ENCODE measurements at places on chromosomes 3 and 15. TPM values are rescaled to one million over a fixed set of nuclear protein-coding genes. Genes with fewer than 3 reads are reported as not detected.
A peak's percentile ranks its signal among the peaks of the same experiment; 100 is the strongest.

Gene UBXN7
- total RNA-seq: 75.8 TPM

Gene FOXL2NB
- total RNA-seq: not detected

- peak; percentile 51 for DNase-seq
Measured at GRCh38 chr3:113495035-113495434, 19.9 kb downstream of the SPICE1 start.

Gene SST
- not detected for total RNA-seq

Gene IQCH
- 1.2 TPM for total RNA-seq

GRCh38 chr3:12898290-12898964, 57.1 kb upstream of the RPL32 start:
- no peak for DNase-seq

DNA sequence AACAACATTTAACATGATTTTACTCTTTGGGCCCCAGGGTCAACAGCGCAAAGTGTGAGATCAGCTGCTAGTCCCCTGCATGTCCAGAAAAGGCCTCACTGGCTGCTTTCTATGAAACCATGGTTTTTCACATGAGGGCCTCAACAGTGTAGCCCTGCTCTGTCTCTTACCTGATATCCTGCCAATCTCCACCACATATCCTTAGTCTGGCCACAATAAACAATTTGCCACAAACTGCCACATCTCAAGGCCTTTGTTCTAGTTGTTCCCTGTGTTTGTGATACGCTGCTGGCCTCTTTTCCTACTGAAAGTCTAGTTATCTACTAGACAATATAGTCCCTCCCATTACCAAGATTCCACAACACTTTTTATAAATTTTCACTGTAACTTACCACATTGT, 17.7 kb downstream of the VPS39 start:
- DNase-seq: no peak

DNA sequence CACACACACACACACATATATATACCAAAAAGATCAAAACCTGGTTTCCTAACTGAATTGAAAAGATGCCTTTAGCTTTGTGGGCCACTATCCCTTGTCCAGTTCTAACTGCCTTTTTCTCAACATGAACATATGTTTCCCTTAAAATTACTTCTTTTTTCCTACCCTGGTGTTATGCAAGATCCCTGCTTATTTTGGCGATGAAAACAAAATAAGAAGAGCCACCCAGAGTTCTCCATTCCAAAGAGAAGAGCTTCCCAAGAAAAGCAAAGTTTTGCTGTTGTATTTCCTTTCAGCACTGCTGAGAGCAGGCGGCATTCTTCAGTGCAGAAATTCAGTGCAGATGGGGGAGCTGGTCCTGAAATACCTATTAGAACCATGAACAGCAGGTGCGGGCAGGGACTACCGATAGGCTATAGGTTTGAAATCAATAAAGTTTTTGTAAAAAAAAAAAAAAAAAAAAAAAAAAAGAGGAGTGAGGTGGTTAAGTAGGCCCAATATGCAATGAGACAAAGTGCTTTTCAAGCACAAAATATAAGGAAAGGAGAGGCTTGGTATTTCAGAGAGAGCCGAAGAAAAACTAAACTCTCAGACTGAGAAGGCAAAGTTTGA, 238.0 kb downstream of the FOXP1 start:
- no peak for DNase-seq

Gene CCR3
- total RNA-seq: 0.55 TPM

GRCh38 chr3:34237946-34238345, 439.5 kb downstream of the PDCD6IP start:
- DNase-seq: no peak

Gene DAZL
- not detected for total RNA-seq

Gene CCDC9B
- total RNA-seq: 0.80 TPM

GRCh38 chr3:170808041-170808440, 62.0 kb downstream of the RPL22L1 start:
- no peak for DNase-seq

- DNase-seq: no peak
Measured at GRCh38 chr3:43409506-43409905, 123.2 kb downstream of the SNRK start.

- DNase-seq: peak; percentile 1
Measured at GRCh38 chr3:171458864-171459136, 1.4 kb downstream of the TNIK start.

DNA sequence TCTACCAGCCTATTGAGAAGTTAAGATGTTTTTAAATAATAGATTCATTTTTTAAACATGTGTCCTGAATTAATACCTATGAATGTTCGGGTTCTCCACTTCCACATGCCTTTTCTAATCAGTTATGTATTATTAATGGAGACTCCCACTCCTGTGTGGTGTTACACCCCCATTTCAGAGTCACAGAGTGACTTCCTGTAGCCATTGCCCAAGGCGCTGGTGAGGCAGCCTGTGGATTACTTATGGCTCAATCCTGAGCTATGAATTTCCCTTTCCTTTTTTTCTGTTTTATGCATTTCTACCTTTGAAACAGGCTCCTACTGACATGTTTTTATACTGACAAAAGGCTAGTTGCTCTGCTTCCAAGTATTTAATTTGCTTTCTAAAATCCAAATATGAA, 162.3 kb downstream of the GABRG3 start:
- no peak for DNase-seq

GRCh38 chr3:42830437-42831320, 21.4 kb downstream of the ACKR2 start:
- DNase-seq: no peak

DNA sequence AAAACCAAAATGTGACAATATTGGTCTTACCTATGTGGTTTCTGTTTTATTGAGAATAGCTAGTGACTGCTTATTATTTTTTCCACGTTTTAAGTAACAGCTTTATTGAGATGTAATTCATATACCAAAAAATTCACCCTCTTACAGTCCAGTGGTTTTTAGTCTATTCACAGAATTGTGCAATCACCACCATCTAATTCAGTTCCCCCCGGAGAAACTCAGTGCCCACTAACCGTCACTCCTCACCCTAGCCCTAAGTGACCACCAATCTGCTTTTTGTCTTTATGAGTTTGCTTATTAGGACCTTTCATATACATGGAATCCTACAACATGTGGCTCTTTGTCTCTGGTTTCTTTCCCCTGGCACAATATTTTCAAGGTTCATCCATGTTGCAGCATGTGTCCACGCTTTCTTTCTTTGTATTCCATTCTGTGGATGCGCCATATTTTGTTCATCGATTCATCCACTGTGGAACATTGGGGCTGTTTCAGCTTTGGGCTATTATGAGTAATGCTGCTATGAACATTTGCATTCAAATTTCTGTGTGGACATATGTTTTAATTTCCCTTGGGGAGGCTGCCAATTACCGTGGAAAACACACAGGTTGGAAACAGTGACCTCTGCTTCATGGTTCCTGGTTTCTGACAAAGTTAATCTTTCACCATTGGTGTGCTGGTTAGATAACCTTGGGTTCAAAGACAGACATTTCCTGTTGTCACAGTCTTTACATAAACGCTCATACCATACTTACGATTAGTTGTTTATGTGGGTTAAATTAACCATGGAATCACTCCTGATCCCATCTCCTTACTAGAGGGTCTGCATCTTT, 3.2 kb upstream of the BCL2L10 start:
- no peak for DNase-seq

DNA sequence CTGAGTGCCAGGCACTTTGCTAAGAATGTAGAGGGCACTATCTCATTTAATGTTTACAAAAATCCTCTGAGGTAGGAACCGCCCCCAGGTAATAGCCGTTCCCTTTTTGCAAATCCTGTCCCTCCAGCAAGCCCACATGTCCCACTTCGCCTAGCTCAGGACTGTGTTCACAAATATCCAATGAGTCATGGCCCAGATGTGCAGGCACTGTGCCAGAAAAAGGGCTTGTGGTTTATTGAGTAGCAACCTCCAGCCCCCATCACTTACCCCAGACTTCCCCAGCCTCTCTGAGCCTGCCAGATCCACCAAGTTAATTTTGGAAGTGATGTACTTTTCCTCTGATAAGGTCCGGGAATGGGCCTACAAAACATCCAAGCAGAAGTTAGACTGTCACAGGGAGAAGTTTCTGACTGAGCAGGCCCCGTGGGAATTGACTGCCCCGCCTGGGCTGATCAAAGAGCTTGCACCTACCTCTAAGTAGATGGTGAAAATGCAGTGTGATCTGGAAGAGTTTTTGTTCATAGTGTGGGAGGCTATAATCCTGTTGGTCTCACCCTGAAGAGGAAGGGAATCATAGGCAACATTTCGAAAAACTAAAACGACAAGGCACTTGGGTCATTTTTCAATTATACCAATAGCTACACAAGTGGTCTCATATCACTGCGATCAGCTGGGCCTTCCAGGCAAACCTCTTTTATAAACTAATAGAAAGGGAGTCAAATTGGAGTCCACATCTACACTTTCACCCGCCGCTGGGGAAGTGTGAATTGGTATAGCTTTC, 15.7 kb downstream of the KIF9 start:
- DNase-seq: no peak

DNA sequence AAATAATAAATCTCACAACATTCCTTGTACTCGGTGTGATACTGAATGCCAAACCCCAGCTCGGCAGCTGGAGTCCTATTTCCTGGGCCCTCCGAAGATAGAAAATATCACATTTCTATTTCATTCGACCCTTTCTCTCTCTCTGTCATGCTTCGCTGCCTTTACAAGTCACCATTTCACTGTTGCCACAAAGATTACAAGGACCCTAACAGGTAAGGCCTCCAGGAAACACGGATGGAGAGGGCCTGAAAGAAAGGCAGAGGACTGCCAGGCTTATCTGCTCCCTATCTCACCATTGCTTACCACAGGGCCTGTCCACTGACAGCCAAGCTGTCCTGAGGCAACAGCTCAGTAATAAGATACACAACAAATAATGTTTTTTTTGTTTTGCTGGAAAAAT, 376.5 kb downstream of the MECOM start:
- no peak for DNase-seq

DNA sequence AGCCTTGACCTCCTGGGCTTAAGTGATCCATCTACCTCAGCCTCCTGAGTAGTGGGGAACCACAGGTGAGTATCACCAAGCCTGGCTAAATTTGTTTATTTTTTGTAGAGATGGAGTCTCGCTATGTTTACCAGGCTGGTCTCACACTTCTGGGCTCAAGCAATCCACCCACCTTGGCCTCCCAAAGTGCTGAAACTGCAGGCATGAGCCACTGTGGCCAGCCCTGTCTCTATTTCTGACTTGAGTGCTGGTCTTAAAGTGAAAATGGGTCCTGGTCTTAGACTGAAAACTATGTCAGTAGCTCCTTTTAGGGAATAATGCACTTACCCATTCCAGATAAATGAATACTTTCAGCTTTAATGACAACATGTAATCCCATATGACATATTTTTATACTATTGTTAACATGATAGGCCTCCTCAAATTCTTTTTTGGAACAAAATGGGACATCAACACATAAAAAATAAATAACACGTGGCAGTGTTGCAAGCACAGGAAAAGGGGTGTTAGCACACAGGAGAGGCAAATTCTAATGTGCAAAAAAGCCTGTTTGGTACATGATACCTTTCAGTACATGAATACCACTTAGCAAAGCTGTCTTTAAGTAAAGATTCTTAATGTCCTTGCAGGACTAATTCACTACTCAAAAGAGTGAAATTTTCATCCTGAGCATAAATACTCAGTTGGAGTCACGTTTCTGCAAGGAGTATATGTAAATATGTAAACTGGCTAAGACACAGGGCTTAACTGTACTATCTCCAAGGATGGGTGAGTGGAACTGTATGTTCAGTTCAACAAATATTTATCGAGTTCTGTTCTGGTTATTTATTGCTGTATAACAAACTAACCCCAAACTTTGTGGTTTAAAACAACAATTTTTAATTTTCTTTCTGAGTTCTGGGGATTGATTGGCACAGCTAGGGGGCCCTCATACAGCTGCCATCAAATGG, 194.7 kb downstream of the NR1D2 start:
- no peak for DNase-seq

Gene NISCH
- 155 TPM for total RNA-seq

DNA sequence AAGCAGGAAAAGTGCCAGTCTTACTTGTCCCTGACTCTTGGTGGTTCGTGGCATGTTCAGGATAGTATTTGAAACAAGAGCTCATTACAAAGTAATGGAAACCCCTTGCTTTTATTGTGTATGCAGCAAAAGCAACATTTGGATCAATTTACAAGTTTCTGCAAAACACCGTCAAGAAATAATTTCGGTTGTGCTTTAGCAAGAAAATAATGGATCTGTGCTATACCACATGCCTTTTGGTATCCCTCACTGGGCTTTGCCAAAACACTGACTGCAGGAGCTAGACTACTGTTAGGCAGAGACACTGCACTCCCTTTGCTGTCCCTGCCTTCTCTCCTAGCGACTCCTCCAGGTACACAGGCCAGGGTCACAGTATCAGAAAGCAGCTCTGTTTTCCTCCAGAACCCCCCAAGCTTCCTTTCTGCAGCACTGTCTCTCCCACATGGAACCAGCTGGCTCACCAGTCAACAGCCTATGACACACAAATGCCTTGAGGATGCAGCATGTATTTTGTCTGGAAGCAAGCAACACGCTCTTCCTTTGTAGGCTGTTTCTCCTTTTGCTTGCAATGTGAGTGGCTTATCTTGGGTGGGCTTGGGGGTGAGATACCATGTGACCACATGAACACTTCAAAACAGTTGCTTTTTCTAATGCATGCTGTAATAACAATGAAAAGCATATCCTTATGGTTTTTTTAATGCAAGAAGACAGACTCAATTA, 111.4 kb downstream of the PGPEP1L start:
- no peak for DNase-seq

Gene PRTG
- total RNA-seq: not detected

Gene HCN4
- not detected for total RNA-seq

GRCh38 chr3:27993051-27993450, 248.4 kb upstream of the CMC1 start:
- no peak for DNase-seq

- DNase-seq: no peak
Measured at GRCh38 chr15:52352086-52352485, 56.5 kb upstream of the MYO5C start.

- DNase-seq: no peak
Measured at GRCh38 chr3:122857019-122857418, 62.1 kb downstream of the SLC49A4 start.

DNA sequence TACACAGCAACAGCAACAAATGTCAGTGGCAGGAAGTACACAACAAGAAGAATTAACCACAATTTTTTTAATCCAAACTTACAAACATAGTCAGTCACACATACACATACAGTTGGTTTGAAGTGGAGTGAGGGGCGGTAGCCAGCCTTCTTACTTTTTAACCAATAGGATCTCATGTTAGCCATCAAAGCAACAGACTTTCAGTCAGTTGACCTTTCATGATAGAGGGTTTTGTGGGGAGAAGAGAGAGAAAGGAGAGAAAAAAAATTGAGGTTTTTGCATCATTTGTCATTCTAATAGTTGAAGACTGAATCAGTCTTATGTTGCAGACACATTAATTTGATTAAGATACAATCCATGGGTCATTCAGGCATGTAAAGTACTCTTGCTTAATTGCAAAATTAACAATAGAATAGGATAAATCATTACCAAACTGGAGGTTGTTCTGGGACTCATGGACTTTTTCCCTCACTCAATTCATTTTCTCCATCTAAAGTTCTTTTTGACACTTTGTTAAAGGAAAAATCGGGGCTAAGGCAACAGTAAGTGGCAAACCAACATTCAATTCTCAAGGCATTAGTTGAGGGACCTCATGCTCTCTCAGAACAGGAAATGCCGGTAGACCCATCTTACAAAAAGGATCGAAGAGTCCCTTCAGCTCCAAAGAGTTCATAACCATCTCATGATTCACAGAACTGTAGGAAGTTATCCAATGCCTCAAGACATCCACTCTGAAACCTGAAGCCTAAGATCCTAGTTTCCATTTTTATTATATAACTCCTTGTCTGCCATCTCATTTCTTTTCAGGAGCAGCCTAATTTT, 159.5 kb upstream of the LPP start:
- DNase-seq: peak; percentile 19
